Sigmoid colon (tissue), 7 donors: ENCODE measurements at places on chromosomes 1 and 21. TPM values are rescaled to one million over a fixed set of nuclear protein-coding genes. Genes with fewer than 3 reads are reported as not detected.

Gene SERTAD4
- total RNA-seq, result 23.5 TPM

GRCh38 chr1:113282008-113282892, 108.1 kb upstream of the MAGI3 start:
- H3K4me3 ChIP-seq, result no peak overlapping the region
- H3K27ac ChIP-seq, result no peak overlapping the region
- H3K4me1 ChIP-seq, result no peaks in the 10 kb centered on the region
- H3K36me3 ChIP-seq, result no peaks in the 10 kb centered on the region

DNA sequence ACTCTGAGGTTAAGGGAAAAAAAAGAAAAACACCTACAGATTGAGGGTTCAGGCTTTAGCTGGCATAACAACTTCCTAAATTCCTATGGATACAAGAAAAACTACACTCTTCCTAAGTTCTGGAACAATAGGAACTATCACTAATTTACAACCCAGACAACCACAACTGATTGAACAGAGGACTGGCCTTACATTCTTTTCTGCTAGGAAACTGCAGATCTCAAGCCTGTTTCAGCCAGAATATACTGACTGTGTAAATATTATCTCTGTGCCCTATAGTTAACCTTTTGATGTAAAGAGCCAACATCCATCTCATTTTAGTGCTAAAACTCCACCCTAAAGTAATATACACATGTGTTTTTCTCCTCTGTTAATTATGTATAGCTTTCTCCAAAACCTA, 1186.5 kb upstream of the TMPRSS15 start:
- H3K4me1 ChIP-seq, result no peaks in the 10 kb centered on the region
- H3K27ac ChIP-seq, result no peak overlapping the region
- DNase-seq, result no peak
- no peaks in the 10 kb centered on the region for H3K36me3 ChIP-seq
- H3K27me3 ChIP-seq, result no peaks in the 10 kb centered on the region
- H3K4me3 ChIP-seq, result no peak overlapping the region

GRCh38 chr1:231929311-231929710, 302.7 kb downstream of the DISC1 start:
- no peaks in the 10 kb centered on the region for H3K27me3 ChIP-seq
- H3K4me1 ChIP-seq, result no peaks in the 10 kb centered on the region
- no peak overlapping the region for H3K4me3 ChIP-seq
- H3K36me3 ChIP-seq, result no peaks in the 10 kb centered on the region
- H3K27ac ChIP-seq, result peak overlapping the region; percentile 24
- no peak for DNase-seq

DNA sequence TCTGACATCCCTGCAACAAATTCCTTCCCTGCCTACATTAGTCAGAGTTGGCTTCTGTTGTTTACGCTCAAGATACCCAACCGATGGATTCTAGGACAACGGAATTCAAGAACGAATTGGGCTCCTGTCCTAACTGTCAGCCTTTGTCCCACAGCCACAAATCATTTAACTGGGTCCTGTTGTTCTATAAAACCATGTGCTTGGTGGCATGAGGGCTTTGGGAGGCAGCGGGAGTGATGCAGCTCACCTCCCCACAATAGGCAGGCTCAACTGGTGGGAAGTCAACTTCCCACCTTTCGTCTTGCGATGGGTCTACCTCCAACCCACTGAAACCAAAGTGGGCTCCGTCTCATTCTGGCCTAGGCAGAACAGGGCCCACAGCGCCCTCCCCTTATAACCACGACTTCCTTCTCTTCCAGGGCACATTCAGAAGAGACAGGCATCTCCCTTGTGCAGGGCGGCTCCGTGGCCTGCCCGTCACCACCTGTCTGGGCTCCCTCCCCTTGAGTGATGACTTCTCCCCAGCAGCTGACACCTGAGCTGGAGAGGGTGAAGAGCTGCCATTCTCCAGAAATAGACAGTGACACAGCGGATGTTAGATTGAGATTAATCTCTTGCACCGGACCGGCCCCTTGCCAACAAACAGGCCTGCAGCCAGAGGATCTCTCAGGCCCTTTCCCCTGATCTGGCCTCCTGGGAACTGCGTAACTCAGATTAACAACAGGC, 26.5 kb downstream of the LRRC38 start:
- H3K36me3 ChIP-seq, result no peaks in the 10 kb centered on the region
- no peak overlapping the region for H3K4me3 ChIP-seq
- no peak overlapping the region for H3K27ac ChIP-seq

- peaks cover 5% of the 10 kb centered on the region for H3K4me1 ChIP-seq
- no peak for DNase-seq
- H3K36me3 ChIP-seq, result no peaks in the 10 kb centered on the region
- H3K4me3 ChIP-seq, result no peak overlapping the region
- H3K27me3 ChIP-seq, result no peaks in the 10 kb centered on the region
These were observed 71.8 kb downstream of the CD58 start for GRCh38 chr1:116498789-116499628.

DNA sequence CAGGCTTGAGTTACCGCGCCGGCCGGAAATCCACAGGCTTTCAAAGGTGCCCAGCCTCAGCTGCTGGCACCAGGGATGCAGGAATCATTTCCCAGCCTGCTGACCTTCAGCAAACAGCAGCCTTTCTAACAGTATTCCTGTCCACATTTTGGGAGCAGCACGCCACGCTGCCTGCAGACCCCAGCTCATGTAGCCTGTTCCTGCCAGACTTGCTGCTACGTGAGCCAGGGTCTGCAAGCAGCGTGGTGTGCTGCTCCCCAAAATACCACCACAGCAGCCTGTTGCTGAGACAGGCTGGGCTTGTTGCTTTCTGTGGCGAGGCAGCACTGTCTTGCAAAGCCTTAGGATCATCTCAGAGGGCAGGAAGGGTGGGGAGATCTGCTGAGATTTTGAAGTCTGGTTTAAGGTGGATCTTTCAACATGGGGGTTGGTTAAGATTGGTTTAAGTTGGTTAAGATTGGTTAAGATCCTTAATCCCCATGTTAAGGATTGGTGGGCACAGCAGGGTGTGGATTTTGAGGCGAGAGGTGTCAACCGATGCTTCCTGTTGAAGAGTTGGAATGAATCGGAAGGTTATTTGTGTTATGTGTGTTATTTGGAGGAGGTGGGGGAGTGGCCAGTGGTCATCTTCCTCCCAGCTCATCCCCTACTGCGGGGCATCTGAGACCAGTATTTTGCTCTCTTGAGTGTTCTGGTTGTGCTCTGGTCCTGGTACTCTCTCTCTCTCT, 12.9 kb downstream of the FAAH start:
- no peaks in the 10 kb centered on the region for H3K27me3 ChIP-seq
- DNase-seq, result no peak
- H3K27ac ChIP-seq, result no peak overlapping the region
- no peaks in the 10 kb centered on the region for H3K36me3 ChIP-seq
